Activated CD8-positive, alpha-beta memory T cell treated with anti-CD3 and anti-CD28 coated beads, Interleukin-2, amount 50 U/mL, for 48 hours (primary cell): ENCODE measurements at places on chromosomes 4 and X.

- no peak for DNase-seq
Observed at GRCh38 chr4:69095301-69095731, 958 bp upstream of the UGT2B7 start.

DNA sequence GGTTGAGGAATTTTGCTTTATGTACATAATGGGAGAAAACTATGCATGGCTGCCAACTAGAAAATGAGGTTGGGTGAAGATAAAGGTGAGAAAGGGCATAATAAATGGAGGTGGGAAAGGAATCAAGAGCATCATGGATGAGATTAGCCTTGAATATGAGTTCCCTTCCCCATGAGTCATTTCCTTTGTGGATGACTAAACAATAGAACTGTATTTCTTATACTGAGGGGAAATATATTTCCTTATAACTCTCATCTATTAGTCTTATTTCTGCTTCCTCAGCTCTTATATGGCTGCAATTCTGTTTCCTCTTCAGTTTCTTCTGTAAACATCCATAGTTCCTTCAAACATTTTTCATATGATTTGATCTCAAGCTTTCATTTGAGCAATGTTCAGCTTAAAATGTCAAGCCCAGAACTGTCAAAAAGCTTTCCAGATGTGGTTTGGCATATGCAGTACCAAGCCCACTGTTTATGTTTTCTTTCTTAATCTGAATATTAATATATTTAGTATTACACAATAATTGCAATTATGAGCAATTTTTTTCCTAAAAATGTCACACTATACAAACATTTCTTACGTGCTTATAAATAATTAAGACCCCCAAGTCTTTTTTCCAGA is 100.7 kb upstream of the GRPR start:
- no peak for DNase-seq

DNA sequence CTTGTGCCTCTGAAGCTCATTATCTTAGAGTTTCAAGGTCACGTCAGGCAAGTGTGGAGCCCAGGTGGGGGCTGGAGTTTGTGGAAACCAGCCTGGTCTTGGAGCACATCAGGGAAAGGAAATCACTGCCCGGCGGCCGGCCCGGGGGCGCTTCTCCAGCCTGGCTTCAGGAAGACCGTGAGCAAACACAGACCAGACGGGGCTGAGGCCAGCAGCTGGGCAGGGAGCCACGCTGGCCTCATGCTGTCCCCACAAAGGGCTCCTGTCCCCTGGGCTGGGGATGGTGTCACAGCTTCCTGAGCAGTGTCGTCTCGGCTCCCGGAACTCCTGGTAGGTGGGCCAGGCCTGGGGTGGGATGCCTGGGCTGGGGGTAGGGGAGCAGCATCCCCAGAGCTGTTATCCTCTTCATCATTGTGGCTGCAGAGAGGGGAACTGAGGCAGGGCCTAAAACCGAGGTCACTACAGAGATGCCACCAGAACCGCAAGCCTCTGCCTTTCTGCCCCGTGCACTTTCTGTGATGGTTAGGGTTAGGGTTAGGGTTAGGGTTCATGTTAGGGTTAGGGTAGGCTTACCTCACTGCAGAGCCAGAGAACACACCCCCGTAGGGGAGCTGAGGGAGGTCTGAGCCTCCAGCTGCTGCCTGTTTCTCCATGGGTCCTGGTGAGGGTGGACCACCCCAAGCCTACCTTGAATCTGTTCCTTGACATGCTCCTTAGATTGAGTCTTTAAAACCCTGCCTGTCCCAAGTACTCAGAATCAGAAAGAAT is 77.5 kb downstream of the HTRA3 start:
- DNase-seq = no peak

- no peak for DNase-seq
Observed at GRCh38 chrX:75273483-75273882, 402 bp upstream of the UPRT start.

GRCh38 chr4:113040793-113041192 is 8.7 kb upstream of the ANK2 start:
- no peak for DNase-seq
